ENCODE measurements at places on chromosomes 16 and 17.

DNA sequence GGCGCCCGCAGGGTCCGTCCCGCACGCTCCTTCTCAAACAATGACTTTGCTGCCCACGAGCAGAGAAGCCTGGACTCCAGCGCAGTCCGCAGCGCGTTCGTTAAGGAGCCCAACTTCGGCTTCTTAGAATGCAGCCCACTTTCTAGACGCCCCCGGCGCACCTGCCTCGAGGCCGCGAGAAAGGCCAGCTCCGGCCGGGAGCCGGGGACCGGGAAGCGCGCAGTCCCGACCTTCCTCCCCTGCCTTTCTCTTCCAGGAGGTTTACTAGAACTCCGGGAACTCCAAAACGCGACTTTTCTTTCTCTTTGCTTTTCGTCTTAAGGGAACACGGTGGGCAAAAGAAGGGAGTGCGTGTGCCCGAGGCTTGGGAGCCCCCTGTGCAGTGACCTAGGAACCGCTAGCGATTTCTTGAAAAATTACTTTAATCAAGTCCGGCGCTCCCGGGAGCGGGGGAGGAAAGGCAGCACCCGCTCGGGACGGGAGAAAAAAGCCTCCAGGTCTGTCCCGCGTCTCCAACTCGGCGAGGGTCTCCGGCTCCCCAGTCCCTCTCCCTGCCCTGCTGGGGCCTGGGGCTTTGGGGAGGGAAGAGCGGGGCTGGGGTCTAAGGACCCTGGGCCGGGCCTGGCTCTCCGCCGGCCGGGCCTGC is 2.6 kb downstream of the HNF1B start:
- DNase-seq = no peak

DNA sequence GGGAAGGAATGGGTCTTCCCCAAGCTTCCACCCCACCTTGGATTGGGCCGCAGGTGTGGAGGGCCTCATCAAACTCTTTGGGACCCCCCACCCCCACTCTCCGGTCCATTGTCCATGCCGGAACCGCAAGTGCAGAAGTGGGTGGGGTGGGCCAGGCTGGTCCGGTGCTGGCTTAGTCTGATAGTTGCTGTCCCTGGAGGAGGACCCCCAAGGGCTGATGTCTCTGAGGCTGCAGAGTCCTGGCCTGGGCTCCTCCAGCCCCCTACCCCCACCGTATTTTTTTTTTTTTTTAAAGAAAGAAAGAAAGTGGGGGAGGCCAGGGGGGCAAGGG is 7.1 kb upstream of the ATXN7L3 start:
- no peak for DNase-seq

DNA sequence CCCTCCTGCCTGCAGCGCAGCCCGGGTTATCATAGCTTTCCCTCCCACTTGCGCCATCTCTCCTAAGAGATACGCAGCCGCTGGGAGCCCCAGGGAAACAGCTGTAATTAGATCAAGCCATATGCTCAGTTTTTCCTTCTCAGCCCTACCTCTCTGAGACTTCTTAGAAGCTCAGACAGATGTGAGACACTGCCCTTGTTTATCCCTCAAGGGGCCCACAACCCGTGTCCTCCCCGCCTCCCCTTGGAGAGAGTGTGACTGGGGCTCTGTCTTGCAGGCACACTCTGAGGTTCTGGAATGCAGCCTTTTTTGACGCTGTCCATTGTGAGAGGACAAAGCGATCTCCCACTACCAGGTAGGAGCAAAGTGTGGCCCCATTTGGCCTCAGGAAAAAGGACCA is 31.2 kb downstream of the CIBAR2 start:
- DNase-seq = no peak

- no peak for DNase-seq
These were observed 19.8 kb downstream of the SMTNL2 start for GRCh38 chr17:4604111-4604644.

- DNase-seq = no peak
These were observed 721 bp downstream of the TBCD start for GRCh38 chr17:82752371-82753200.

GRCh38 chr17:29643817-29644160 is 21.1 kb upstream of the CORO6 start:
- DNase-seq = no peak

- no peak for DNase-seq
These were observed 1.2 kb upstream of the RFFL start for GRCh38 chr17:35064516-35065215.

- DNase-seq = peak; percentile 54
These were observed 168.0 kb upstream of the RPH3AL start for GRCh38 chr17:520447-521182.
